ENCODE measurements at places on chromosomes 12 and 14.
A peak's percentile ranks its signal among the peaks of the same experiment; 100 is the strongest.

GRCh38 chr12:29582146-29582545 lies 84.7 kb upstream of the OVCH1 start:
- DNase-seq: no peak

DNA sequence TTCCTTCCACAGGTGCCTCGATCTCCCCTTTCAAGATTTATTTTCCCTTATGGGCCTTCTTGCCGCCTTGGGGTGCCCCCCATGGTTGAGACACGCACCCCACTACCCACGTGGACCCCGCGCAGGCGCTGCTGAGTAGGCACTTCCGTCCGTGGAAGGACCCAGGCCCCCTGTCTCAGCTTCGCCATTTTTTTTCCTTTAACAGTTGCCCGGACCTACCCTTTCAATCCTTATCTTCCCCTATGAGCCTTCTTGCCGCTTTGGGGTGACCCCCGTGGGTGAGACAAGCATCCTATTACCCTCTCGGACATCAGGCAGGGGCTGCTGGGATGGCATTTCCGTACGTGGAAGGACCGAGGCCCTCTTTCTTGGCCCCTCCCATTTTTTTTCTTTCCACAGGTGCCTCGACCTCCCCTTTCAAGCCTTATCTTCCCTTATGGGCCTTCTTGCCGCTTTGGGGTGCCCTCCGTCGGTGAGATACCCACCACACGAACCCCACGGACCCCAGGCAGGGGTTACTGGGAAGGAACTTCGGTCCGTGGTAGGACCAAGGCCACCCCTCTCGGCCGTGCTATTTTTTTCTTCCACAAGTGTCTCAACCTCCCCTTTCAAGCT lies 268.2 kb downstream of the ALG10 start:
- DNase-seq: no peak

DNA sequence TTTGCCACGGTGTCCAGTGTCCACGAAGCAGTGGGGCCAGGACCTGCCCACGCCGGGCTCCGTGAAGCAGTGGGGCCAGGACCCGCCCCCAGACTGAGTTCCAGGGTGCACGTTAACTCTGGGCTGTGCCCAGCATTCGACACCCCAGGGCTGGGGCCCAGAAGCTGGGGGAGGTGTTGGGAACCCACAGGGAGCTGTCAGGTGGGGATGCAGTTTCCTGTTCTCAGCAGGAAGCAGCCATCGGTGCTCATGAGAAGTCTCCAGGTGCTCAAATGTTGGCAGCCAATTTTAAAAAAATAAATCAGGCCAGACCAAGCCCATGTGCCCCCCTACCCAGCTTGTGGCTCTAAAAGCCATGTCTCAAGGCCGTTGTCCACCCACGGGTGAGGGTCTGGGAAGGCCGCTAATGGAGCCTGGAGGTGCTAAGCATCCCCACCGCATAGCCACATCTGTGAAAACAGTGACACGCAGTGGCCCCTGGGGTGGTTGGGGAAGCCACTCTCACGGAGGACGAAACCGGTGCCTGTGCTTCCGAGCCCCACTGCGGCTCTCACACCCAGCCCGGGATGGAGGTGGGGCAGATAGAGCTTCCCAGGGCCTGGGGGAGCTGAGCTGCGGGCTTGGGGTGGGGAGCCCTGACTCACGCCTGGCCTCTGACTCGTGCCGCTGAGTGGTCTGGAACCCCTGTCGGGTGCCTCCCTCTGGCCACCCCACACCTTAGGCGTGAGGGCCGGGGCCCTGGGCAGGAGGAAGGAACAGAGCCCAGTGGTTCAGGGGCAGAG lies 53.5 kb downstream of the FBRSL1 start:
- DNase-seq: no peak

- no peak for DNase-seq
These were observed 885.8 kb downstream of the FSCB start for GRCh38 chr14:43621282-43621681.

- DNase-seq: no peak
These were observed 85.7 kb downstream of the AKAP6 start for GRCh38 chr14:32414808-32415255.

GRCh38 chr12:3571724-3572123 lies 80.7 kb downstream of the PRMT8 start:
- DNase-seq: no peak

GRCh38 chr12:93882763-93883162 lies 205.6 kb downstream of the CRADD start:
- no peak for DNase-seq

DNA sequence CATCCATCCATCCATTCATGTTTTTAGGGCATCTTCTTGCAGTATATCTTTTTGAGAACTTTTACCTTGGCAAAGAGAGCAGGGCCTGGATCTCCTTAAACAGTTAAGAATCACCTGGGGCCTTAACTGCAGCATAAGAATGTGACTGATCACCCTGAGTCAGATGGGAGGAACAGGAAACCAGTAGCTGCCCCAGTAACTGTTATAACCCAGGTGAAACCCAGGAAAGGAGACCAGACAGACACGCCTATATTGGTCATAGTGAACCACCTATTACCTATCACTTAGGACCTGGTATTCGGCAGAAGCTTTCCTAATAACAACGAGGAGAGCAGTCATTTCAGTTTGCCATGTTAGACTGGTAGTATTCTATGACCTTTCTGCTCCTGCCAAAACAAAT lies 43.4 kb upstream of the NR2C1 start:
- DNase-seq: no peak

DNA sequence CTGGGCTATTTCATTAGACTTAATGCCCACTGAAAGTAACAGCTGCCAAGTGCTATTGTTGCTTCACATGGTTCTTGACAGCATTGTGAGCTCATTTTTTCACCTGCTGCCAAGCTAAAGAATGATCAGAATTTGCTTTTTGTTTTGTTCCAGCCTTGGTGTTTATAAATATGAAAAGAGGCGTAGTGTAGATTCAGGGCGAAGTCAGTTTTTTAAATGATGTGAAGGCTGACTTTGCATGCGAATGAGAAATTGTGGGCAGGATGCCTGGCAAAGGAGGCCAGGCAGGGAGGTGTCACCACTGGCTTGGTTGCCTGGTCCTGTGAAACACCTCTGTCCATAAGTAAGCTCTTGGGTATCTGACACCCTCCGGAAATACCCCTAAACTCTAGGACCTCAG lies 93.3 kb upstream of the NAP1L1 start:
- no peak for DNase-seq

GRCh38 chr12:106226884-106227640 lies 20.8 kb downstream of the CKAP4 start:
- DNase-seq: no peak

DNA sequence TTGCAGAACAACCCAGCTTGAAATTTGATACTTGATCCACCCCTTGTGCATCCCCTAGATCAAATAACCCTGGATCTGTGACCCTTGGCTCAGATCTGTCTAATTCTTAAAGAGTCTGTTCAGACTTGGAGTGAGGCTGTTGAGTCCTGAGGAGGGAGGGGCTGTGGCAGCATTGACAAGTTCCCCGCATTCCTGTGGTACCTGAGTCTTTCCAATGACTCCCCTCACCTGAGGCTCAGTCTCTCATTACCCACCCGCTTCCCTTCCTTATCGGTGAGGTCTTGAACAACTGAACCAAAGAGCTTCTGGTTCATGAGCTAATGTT lies 16.1 kb upstream of the HDAC7 start:
- DNase-seq: no peak

DNA sequence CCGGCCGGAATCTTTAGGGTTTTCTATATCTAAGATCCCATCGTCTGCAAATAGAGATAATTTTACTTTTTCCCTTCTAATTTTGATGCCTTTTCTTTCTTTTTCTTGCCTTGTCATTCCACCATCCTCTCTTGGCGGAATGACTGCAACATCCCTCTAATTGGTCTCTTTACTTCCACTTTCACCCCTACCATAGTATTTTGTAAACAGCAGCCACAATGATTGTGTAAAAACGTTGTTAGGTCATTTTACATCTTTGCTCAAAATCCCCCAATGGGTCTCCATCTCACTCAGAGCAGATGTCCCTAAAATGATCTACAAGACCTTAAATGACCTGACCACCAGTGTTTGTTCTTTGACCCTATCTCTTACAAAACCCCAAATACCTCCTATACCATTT lies 80.0 kb upstream of the STAC3 start:
- no peak for DNase-seq

- DNase-seq: no peak
These were observed 91.9 kb downstream of the SYNE3 start for GRCh38 chr14:95424529-95424928.

GRCh38 chr12:130715998-130716968 lies at the start of gene RIMBP2:
Gene RIMBP2 (minus strand): TSS chr12:130716299. CDS start chr12:130479013, 237,286 bp downstream.
- DNase-seq: peak; percentile 4

DNA sequence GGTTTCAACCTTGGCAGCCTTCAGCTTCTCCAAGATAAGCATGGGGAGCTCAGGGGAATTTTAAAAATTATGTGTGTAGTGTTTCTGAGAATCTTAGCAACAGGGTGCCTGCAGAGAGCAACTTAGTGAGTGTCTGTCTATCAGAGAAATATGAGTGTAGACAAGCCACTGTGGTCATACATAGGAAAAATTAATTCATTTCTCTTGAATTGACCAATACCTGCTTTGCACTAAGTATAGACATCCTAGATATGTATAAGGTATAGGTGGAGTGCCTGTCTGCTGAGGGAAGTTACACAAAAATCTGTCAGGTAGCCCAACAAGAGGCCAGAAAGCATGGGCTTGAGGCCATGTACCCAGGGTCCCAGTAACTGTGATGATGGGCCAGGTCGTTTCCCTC lies 20.7 kb downstream of the HELB start:
- no peak for DNase-seq

DNA sequence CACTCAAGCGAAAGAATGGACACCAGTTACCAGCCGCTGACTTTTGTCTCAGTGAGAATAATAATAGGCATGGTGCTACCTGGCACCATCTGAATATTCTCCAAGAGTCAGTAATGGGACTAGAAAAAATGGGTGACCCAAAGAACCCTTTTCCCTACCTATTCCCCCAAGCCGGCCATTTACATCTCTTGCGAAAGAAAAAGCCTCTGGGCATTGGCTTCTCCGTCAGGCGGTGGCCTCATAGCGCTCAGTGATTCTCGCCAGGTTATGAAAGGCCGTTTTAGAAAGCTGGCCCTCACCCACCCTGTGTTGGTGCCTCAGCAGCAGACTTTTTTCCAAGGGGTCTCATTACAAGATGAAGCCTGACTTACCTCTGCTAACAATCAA lies 523 bp upstream of the SLC6A15 start:
- DNase-seq: no peak

- DNase-seq: no peak
These were observed 117.6 kb downstream of the SLC25A47 start for GRCh38 chr14:100440758-100441203.

- no peak for DNase-seq
These were observed 21.4 kb upstream of the CLEC4D start for GRCh38 chr12:8491646-8492530.

DNA sequence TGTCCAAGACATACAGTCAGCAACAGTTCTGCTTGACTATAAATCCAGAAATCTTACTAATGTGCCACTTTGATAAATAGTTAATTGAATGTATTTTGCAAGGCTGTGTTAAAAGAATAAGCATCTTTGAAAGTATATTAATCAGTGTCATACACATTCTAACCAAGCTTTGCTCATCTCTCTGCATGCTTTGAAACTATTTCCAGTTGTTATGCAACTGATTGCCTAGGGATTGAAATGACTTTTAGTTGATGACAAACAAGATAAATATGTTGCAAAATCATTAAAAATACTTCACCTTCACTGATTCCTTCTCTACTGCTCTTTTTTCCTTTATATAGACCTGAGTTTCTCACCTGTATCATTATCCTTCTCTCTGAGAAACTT lies 91.3 kb downstream of the AEBP2 start:
- DNase-seq: no peak

GRCh38 chr12:117872546-117873169 lies 96.1 kb downstream of the KSR2 start:
- no peak for DNase-seq

GRCh38 chr12:120854804-120855203 lies 49.4 kb downstream of the SPPL3 start:
- no peak for DNase-seq

- DNase-seq: no peak
These were observed 179.3 kb upstream of the GZMB start for GRCh38 chr14:24813089-24813815.

Measured in epithelial cell of proximal tubule (primary cell).